Activated naive CD8-positive, alpha-beta T cell treated with anti-CD3 and anti-CD28 coated beads for 36 hours (primary cell): ENCODE measurements at places on chromosomes 13 and 19.

DNA sequence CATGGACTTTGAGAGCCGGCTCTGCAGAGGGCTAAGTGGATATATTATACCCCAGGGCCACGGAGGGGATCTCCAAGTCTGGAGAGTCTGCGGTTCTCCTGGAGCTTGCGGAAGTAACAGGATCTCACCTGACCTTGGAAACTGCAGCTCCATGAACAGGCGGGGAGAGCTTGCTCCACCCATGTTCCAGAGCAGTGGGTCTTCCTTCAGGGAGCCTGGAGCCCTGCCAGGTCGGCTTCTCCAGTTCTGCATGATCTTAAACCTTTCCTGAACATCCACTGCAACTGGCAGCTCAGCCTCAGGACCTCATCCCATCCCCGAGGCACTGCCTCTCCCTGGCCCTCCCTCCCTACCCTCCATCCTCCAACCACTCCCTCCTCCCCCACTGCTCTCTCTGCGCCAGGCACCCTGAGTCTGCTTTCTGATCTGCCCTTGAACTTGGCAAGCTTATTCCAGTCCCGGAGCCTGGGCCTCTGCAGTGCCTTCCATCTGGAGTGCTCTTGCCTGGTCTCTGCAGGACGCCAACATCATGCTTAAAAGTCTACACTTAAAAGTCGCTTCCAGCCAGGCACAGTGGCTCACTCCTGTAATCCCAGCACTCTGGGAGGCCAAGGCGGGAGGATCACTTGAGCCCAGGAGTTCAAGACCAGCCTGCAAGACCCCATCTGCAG, 13.2 kb downstream of the ATCAY start:
- no peak for DNase-seq

DNA sequence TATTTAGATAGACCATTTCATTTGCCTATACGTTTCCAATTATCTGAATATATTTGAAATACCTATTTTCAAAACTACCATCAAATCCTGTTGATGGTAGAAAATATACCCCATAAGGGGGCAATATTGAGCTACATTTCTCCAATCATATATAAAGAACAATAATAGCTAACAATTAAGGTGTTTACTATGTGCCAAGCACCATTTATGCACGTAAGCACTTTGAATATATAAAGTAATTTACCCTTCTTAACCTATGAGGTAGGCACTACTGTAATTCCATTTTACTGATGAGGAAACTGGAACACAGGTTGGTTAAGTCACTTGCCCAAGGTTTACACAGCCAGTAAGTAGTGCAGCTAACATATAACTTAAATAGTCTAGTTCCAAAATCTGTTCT, 79.2 kb downstream of the UBL3 start:
- no peak for DNase-seq

DNA sequence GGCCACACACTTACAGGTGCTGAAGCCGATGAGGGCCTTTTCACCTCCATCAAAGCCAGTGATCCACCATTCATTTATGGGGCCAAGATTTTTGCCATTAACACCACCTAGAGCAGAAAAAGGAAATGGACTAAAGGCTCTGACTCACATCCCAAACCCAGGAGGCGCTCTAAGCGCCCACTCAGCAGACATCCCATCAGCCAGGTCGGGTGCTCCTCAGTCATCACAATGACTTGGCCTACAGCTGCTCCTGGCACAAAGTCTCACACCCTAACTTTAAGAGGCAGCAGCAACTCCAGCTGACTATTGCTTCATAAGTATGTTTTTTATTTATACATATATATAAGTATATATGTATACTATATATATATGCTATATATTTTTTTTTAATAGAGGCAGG, 36.1 kb upstream of the EIF3G start:
- no peak for DNase-seq

DNA sequence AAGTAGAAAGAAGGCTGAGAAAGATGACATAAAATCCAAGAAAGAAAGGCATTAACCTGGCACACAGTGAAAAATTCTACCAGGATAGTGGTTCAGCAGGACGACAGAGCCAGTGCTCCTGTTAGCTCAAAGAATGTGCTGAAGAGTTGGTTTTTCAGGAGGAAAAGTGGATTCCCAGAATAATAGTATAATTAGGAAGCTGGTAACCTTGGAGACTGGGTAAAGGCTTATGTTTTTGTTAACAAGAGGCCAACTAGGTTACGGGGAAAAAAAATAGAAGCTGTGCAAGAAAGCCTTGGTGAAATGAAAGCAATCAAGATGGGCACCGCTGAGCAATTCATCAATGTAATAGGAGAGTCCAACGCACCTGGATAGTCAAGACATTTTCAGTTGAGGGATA, 54.7 kb downstream of the SLC15A1 start:
- DNase-seq, result no peak
